Left cardiac atrium (tissue), 4 donors: ENCODE measurements at places on chromosomes 4 and X. TPM values are rescaled to one million over a fixed set of nuclear protein-coding genes. Genes with fewer than 3 reads are reported as not detected.

CDKL2 gene
- total RNA-seq: 0.65 TPM

DNA sequence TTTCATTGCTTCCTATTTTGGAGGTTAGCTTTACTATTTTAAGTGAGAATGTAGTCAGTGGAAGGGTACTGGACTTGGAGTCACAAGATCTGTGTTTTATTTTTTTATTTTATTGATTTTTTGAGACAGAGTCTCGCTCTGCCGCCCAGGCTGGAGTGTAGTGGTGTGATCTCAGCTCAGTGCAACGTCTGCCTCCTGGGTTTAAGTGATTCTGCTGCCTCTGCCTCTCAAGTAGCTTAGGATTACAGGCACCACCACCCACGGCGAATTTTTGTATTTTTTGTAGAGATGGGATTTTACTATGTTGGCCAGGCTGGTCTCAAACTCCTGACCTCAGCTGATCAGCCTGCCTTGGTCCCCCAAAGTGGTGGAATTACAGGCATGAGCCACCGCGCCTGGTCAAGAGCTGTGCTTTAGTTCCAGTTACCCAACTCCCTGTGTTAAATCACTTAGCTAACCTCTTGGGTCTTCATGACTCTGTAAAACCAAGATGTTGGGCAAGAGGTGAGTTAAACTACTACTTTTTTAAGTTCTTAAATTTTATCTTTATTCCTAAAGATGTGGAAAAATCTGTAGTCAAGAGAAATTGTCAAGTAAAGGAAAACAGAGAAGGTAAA, 11.2 kb downstream of the USP9X start:
- DNase-seq: no peak

- no peak for DNase-seq
These were observed 9.3 kb downstream of the MXD4 start for GRCh38 chr4:2252530-2253091.

GRCh38 chr4:17468619-17469221, 43.2 kb downstream of the QDPR start:
- no peak for DNase-seq

GRCh38 chr4:123750044-123750443, 353.4 kb downstream of the SPRY1 start:
- DNase-seq: no peak

- DNase-seq: no peak
These were observed 245.8 kb downstream of the FBXO8 start for GRCh38 chr4:174037631-174038030.

DNA sequence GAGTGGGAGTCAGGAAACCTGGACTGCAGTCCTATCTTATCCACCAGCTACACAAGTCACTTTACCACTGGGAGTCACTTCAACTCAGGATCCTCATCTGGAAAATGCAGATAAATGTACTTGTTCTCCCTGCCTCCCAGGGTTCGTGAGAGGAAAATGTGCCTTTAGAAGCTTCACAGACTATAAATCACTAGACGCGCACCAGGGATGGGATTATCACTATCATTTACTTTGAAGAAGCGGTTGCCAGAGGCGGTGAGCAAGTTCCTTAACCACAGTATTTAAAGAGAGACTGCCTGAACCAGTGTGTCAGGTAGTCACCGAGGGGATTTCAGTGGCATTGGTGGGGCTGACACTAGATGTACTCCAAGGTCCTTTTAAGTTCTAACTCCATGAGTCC, 219.5 kb downstream of the HS6ST2 start:
- DNase-seq: no peak
